ENCODE measurements at places on chromosomes 1 and 21. TPM values are rescaled to one million over a fixed set of nuclear protein-coding genes. Genes with fewer than 3 reads are reported as not detected.

GRCh38 chr1:24387636-24388175 is 25.9 kb downstream of the STPG1 start:
- no peaks in the 10 kb centered on the region for H3K36me3 ChIP-seq
- H3K4me1 ChIP-seq, result peaks cover 5% of the 10 kb centered on the region

AMPD1 gene
- 1.5 TPM for polyA plus RNA-seq

DNA sequence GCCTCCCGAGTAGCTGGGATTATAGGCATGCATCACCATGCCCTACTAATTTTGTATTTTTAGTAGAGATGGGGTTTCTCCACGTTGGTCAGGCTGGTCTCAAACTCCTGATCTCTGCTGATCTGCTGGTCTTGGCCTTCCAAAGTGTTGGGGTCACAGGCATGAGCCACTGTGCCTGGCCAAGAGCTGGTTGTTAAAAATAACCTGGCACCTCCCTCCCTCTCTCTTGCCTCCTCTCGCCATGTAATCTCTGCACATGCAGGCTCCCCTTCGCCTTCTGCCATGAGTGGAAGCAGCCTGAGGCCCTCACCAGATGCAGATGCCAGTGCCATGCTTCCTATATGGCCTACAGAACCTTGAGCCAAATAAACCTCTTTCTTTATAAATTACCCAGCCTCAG is 74.7 kb upstream of the TLR5 start:
- H3K4me1 ChIP-seq, result peaks cover 4% of the 10 kb centered on the region
- DNase-seq, result no peak
- H3K36me3 ChIP-seq, result no peaks in the 10 kb centered on the region
- no peak overlapping the region for H3K4me3 ChIP-seq
- H3K27me3 ChIP-seq, result no peaks in the 10 kb centered on the region

DNA sequence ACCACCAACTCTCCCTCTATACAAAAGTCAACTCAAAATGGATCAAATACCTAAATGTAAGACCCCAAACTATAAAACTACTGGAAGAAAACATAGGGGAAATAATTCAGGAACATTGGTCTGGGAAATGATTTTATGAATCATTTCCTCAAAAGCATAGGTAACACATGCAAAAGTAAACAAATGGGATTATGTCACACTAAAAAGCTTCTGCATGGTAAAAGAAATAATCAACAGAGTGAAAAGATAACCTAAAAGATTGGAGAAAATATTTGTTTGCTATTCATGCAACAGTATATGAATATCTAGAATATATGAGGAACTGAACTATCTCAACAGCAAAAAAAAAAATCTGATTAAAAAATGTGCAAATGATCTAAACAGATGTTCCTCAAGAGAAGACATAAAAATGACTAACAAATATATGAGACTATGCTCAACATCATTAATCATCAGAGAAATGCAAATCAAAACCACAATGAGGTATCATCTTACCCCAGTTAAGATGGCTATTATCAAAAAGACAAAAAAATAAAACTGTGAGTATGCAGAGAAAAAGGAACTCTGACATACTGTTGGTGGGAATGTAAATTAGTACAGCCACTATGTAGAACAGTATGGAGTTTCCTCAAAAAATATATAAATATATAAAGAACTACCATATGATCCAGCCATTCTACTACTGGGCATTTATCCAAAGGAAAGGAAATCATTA is 47.8 kb downstream of the VCAM1 start:
- no peaks in the 10 kb centered on the region for H3K36me3 ChIP-seq
- no peaks in the 10 kb centered on the region for H3K4me1 ChIP-seq
- H3K27ac ChIP-seq, result no peak overlapping the region
- no peaks in the 10 kb centered on the region for H3K27me3 ChIP-seq
- no peak overlapping the region for H3K4me3 ChIP-seq
- no peak for DNase-seq

DNALI1 gene
- 216 TPM for polyA plus RNA-seq

AZIN2 gene
- polyA plus RNA-seq, result 56.9 TPM

- H3K4me3 ChIP-seq, result no peak overlapping the region
- no peaks in the 10 kb centered on the region for H3K36me3 ChIP-seq
- DNase-seq, result no peak
Observed at GRCh38 chr1:36208978-36209703, 15.1 kb upstream of the THRAP3 start.

DNA sequence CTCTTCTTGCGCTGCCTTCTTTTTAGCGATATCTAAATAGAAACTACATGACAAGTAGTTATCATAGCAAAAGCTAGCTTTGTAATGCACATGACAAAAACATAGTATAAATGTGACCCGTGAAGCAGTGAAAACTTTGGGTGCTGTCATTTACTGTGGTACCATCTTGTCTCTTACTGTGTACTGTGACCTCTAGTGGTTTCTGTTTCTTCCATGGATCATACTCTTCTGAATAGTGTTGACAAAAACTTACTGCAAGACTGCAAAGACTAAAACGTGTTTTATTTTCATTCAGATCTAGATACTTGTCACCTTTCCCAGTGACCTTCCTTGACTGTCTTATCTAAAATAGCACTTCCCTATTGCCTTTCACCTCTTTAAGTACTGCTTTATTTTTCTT is 6.1 kb downstream of the RLF start:
- peaks cover 22% of the 10 kb centered on the region for H3K4me1 ChIP-seq
- no peak for DNase-seq
- no peaks in the 10 kb centered on the region for H3K36me3 ChIP-seq
- H3K27ac ChIP-seq, result no peak overlapping the region
- H3K27me3 ChIP-seq, result no peaks in the 10 kb centered on the region
- H3K4me3 ChIP-seq, result no peak overlapping the region

- H3K27ac ChIP-seq, result peak overlapping the region; percentile 94
- peaks cover 50% of the 10 kb centered on the region for H3K4me1 ChIP-seq
- H3K36me3 ChIP-seq, result no peaks in the 10 kb centered on the region
- H3K4me3 ChIP-seq, result peak overlapping the region; percentile 68
Observed at GRCh38 chr1:32201011-32201855, 838 bp downstream of the CCDC28B start.

DNA sequence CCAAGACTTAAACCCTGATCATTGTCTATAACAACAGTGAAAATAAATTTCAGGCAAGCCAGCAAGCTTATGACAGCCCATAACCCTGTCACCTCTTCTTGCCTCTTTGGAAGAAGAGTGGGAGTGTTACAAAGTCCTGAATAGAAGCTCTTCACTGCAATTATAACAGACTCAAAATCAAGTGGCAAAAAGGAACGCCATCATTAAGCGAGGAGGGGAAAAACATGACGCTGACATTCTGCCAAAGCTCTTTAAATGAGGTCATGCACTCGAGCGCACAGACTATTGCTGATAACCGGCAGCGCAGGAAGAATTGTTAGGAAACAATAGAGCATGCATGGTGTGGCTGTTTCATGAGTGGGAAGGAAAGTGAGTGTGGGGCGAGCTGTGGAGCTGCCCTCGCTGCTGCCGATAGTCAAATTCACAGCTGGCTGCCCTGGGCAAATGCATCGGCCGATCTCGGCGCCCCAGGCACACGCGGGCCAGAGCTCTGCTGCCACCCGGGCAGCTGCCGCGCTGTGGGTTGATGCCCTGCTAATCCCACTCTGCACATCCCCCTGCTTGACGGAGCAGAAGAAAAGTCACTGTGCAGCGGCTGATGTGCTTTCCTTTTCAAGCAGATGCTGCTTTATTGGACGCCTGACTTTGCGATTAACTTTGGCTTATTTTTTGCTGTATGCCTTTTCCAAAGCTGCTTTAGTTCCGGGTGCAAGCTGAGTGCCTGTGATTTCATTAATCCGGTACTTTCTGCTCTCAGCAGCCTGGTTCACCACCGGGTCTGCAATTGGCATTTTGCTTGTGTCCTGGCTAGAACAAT is 102.4 kb upstream of the ST6GALNAC5 start:
- no peaks in the 10 kb centered on the region for H3K27me3 ChIP-seq
- peak overlapping the region; percentile 29 for H3K4me3 ChIP-seq
- no peaks in the 10 kb centered on the region for H3K36me3 ChIP-seq
- H3K4me1 ChIP-seq, result peaks cover 2% of the 10 kb centered on the region

DNA sequence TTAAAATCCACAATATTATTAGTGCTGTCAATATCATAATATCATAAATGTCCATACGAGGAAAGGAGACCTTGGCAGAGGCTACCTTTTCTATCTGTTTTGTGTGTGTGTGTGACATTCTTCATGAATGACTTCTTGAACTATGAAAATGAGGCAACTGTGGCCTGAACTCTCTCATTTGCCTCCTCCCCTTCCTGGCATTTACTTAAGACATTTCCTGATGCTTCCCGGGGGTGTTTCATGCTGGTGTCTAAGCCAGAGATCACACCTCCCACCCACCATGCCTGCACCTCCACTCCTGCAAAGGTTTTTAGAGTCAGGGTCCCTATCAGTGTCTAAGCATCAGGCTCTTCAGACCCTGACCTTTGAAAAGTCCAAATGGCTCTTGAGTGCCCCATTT is 420.9 kb downstream of the KIF26B start:
- H3K4me1 ChIP-seq, result no peaks in the 10 kb centered on the region
- H3K4me3 ChIP-seq, result no peak overlapping the region
- H3K27ac ChIP-seq, result no peak overlapping the region
- no peaks in the 10 kb centered on the region for H3K36me3 ChIP-seq
- no peak for DNase-seq

AMY2A gene
- 0.63 TPM for polyA plus RNA-seq

PLPPR4 gene
- polyA plus RNA-seq, result 6.0 TPM

TMEM81 gene
- 6.8 TPM for polyA plus RNA-seq

DNA sequence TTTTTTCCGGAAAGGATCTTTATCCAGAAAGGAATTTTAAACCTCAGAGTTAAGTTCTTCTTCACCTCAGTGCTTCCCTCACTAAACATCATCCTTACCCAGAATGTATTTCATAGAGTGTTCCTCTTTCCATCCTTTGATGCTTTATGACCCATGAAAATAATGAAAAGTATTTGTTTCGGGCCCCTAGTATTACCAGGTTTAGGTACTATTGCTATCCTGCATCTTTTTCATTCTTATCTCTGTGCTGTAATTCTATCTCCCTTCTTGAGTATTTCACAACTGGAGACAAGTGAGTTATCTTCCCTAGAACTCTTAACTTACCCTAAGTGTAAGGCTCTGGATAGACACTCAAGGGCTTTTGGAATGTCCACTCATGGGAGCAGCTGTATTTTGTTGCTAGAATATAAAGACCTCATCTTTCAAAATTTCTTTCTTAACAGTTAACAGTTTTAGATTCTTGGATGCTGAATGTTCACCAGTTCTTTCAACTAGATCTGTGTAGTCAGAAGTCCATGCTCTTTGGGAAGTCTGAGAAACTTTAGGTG is 26.2 kb downstream of the UCK2 start:
- no peak for DNase-seq
- H3K27me3 ChIP-seq, result no peaks in the 10 kb centered on the region
- H3K36me3 ChIP-seq, result no peaks in the 10 kb centered on the region
- H3K27ac ChIP-seq, result no peak overlapping the region
- H3K4me3 ChIP-seq, result no peak overlapping the region

DNA sequence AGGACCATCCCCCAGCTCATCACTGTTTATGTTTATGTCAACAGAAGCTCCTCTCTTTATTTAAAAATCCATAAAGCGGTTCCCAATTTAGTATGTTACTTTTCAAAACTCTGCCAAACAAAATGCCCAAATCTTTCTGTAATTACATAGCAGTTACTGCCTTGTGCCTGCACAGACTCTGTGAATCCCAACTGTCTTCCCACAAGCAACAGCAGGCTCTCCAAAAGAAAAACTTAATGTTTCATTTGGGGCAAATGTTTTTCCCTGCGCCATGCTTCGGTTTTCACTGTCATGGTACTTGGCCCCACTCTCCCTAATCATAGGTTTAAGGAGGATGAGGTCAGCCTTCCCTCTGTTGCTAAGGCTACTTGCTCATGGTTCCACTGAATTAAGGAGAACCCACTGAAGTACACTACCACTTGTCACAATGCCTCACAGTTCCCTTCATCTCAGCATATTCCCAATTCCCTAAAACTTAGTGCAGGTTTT is 4.6 kb downstream of the COLGALT2 start:
- H3K27me3 ChIP-seq, result no peaks in the 10 kb centered on the region
- H3K4me3 ChIP-seq, result no peak overlapping the region
- no peaks in the 10 kb centered on the region for H3K36me3 ChIP-seq
- H3K4me1 ChIP-seq, result no peaks in the 10 kb centered on the region
- H3K27ac ChIP-seq, result no peak overlapping the region
- DNase-seq, result no peak

PTPRF gene
- 51.0 TPM for polyA plus RNA-seq

- no peak overlapping the region for H3K27ac ChIP-seq
- H3K4me3 ChIP-seq, result no peak overlapping the region
- no peak for DNase-seq
- H3K4me1 ChIP-seq, result no peaks in the 10 kb centered on the region
Observed at GRCh38 chr1:164735315-164736052, 176.5 kb downstream of the PBX1 start.
